ENCODE measurements at places on chromosomes 4 and X.

DNA sequence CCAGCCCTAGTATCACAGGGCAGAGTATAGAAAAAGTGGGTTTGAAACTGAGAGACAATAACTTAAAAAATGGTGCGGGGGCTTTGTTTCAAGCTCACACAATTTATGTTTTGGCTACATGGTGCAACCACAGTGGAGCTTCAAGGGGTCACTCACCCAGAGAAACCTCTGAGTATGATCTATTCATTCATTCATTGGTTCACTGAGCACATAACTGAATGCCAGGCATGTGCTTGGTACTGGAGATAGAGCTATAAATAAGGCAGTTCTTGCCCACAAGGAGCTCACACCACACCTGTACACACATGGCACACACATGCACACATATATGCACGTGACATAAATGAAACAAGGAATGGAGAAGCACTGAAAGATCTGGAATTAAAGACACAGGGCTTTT, 171.4 kb downstream of the NHS start:
- DNase-seq: no peak

GRCh38 chr4:120816296-120816965, 106.1 kb downstream of the PRDM5 start:
- no peak for DNase-seq

- no peak for DNase-seq
These were observed 10.2 kb downstream of the ANK2 start for GRCh38 chr4:113059449-113060182.

DNA sequence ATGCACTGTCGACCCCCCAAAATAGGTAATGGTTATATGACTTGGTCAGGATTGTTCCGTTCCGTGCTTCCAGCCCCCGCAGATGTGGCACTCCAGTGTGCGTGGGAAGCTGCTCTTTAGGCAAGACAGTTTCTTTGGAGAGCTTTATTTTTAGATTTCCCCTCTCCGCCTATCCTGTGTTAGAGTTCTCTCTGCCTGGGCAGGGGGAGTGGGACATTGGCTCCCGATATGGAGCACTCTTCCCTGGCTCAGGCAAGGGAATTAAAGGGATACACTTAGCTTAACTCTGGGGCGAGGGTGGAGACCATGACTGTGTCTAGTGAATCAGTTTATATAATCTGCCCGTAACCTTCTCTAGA, 36.0 kb downstream of the DLG3 start:
- no peak for DNase-seq

DNA sequence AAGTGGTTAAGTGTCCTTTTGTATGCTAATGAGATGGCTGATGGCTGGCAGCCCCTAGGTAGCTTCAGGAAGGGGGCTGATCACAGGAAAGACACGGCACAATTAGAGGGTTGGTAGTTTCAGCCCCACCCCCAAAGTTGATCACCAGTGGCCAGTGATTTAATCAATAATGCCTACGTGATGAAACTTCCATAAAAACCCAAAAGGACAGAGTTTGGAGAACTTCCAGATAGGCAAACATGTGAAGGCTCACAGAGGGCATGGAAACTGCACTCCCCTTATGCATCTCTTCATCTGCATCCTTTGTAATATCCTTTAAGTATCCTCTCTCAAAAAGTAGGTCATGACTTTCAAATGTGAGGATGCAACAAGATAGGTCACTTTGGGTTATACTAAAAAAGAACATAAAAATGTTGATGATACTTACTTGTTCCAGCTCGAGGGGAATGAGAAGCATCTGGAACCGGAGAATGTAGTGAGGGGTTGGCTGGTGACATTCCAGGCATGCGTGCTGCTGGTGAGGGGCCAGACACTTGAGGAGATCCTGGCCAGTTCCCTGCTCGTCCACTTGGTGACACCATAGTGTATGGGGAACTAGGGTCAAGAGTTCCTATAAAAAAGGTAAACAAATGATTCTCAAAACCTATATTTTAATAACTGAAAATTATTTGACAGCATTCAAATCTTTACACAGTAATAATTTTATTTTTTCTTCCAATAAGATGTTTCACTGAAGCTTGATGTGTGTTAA, 16.7 kb upstream of the CXorf38 start:
- DNase-seq: no peak

GRCh38 chr4:101885574-101885973, 95.0 kb downstream of the BANK1 start:
- no peak for DNase-seq

- DNase-seq: no peak
These were observed 24.4 kb downstream of the CLDN22 start for GRCh38 chr4:183295711-183296110.

- DNase-seq: no peak
These were observed 514.4 kb downstream of the RPA4 start for GRCh38 chrX:97398030-97398551.

- no peak for DNase-seq
These were observed 405.4 kb upstream of the CPEB2 start for GRCh38 chr4:14596904-14597303.

GRCh38 chrX:131841496-131842437, 181.3 kb upstream of the STK26 start:
- peak; percentile 33 for DNase-seq

DNA sequence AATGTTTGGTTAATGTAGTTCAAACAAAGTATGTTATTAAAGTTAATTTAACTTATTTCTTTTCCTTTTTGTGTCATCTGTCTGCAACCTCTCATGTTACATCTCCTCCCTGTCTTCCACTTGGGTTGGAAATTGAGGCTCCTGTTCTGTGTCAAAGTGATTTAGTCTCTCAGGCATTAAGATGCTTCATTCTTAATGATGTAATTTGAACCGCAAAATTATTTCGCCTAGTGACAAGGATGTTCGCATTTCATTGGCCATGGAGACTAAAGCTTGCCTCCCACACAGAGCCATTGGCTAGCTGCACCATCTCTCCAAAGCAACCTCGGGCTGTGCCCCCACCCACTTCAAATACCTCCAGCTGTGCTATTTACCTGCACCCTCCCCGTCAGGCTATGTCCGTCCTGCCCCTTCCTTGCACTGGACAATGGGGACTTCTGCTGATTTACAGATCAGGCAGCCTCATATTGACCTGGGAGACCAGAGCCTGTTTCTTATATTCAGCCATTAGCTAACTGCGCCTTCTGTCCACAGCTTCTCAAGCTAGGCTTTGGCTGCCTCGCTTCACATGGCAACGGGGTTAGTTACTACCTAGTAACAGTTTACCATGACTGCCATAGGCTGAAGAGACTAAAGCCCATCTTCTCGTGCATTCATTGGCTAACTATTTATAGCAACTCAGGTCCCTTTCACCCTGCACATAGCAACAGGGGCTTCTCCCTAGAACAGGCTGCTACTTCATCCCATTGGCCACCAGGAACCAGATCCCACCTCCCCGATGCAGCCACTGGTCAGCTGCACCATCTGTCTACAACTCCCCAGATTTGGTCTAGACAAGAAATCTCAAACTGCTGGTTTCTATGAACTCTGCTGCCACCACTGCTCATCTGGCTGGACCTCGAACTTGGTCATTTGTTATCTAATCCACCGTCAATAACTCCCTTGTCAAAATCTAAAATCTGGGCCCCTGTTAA, 8.6 kb upstream of the ZNF157 start:
- peak; percentile 99 for DNase-seq

DNA sequence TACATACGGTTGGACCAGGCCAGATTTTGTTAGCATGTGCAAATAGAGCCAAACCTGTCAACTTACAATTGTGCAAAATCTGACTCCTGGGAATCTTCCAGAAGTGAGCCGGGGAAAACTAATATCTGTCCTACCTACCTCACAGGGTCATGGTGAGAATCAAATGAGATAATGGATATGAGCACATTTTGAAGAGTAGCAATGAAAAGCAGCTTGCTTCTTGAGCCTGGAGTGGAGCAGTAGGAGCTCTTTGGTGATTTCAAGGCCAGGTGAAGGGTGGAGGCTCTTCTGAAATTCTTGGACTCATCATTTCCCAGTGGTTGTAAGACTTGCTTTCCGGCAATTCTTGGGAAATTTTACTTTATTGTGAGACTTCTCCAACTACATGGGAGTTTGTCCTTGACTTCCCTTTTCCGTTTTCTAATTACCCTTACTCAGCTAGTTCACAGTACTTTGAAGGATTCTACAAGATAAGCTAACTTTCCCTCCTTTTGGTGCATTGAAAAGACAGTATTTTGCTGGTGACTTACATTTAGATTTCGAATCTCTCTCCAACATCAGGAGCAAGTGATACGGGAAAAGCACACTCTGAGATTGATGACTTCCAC, 12.2 kb downstream of the PLAC1 start:
- no peak for DNase-seq

- no peak for DNase-seq
These were observed 196.5 kb downstream of the RELL1 start for GRCh38 chr4:37489697-37490096.

GRCh38 chr4:56648021-56648823, 32.9 kb downstream of the HOPX start:
- no peak for DNase-seq

DNA sequence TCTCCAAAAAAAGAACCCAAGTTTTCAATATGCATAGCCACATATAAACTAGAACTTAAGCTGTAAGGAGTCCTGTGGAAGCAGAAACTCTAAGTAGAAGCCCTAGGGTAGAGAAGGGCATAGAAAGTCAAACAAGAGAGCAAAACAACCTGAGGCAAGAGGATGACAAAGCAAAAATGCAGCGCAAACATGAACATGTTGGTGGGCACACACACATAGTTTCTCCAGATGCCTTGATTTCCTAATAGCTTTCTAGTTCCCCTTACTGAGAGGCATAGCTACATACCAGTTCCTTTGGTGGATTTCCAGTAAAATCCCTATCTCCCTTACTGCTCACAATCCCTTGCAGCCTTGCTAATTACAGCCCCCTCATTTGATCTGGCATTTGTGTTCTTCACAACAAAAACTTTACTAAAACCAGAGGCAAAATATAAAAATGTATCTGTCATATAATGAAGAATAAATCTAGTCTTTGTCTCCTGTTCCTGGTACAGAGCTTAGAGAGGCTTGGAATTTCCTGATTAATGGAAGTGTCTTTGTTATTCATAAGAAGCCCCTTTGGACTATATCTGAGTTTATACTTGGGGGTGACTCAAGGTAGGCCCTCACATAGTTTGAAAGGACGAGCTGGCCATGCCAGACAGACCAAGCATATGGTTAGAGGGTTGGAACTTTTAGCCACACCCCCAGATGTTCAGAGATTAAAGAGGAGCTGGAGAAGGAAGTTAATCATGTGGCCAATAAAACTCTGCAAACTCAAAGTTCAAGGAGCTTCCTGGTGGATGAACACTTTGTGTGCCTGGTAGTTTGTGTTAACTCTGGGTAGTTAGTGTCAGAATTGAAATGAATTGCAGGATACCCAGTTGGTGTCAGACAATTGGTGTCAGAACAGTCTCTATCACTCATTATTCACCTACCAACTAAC, 52.7 kb upstream of the ZCCHC13 start:
- no peak for DNase-seq

GRCh38 chr4:37988670-37989069, 28.5 kb downstream of the PTTG2 start:
- no peak for DNase-seq

GRCh38 chr4:110949542-110949941, 326.7 kb upstream of the PITX2 start:
- no peak for DNase-seq

- no peak for DNase-seq
These were observed 19.0 kb downstream of the MRPL1 start for GRCh38 chr4:77881460-77882295.

DNA sequence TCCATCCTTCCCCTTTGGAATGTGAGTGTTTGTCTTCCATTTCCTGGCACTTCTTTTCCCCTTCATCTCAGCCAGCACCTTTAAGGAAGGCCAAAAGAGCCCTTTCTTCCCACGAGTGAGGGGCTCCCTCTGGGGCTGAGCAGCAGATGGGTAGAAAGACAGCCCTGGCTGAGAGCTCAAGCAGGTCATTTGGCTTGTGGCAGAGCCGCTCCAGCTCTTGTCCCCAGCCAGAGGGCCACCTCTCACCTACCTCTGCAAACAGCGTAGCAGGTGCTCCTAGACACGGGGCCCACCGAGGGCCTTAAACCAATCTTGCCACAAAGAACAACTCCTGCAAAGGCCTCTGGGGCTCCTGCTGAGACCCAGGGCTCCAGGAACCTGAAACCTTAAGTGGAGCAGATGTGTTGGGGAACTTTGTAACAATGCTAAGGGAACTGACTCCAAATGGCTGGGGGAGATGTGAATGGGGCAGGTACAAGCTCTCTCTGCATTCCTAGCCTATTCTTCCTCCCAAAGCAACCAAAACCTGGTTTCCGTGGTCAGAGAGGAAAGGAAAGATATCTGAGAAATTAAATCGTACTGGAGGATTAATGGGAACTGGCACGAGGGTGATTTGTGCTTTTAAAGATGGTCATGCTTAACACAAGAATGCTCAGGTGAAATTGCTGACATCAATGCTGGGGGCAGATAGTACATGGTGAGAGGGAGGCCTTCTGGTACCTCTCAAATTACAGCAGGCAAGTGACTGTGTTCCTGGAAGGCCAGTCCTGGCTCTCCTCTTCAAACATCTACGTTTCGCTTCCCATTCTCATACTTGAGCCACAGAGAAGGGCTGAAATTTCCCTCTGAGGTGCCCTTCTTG, 27.0 kb downstream of the TFDP3 start:
- no peak for DNase-seq

DNA sequence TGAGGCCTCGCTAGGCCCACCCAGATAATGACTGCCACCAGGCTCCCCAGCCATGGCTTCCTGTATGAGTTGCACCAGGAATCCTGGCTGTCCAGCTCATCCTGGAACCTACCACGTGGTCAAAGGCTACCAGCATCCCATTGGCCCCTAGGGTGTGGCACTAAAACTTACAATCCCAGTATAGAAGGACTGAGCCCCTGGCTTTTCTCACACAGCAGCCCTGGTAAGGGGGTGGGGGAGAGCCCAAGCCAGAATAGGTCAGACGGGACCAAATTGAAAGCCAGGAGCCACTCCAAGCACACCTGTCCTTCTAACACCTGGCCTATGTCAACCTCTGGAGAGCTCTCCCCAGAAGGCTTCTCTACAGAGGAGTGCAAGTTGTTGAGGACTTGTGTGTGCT, 269.3 kb upstream of the AGTR2 start:
- no peak for DNase-seq

- no peak for DNase-seq
These were observed 130.0 kb downstream of the ZAR1 start for GRCh38 chr4:48620093-48620492.
